Fibroblast of skin of right quadriceps (primary cell): ENCODE measurements at places on chromosomes 7 and 10.
A peak's percentile ranks its signal among the peaks of the same experiment; 100 is the strongest.

DNA sequence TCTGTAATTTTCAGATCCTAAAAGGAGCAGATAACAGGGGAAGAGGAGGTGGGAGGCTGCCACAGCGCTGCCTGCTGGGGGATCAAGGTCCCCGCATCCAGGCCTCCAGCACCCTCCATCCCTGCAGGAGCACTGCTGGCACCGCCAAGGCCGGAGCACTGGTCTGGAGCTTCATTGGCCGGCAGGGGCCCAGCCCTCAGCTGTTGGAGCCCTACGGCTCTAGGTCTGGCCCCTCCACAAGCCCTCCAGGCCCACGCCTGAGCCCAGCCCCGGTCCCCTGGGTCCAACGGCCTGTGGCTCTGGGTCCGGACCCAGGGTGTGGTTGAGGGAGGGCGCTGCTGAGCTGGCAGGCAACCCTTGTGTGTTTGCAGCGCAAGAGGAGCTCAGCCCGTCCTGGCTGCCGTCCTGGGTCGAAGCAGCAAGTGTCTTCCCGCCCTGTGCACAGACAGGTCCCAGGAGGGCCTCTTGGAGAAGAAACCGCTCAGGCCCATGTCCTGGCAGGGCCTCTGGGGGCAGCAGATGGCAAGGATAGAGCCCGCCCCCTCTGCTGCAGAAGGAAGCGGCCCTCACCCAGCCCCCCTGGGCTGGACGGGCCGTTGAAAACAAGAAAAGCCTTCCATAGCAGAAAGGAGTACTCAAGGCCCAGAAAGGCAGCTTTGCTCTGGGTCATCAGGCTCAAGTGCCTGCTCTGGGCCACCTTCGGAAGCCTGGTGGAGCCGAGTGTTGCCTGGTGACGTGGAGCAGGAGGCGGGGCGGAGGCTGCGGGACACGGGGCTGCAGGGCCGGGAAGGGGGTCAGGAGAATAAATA, 54.3 kb upstream of the TNRC18 start:
- DNase-seq: peak; percentile 25

DNA sequence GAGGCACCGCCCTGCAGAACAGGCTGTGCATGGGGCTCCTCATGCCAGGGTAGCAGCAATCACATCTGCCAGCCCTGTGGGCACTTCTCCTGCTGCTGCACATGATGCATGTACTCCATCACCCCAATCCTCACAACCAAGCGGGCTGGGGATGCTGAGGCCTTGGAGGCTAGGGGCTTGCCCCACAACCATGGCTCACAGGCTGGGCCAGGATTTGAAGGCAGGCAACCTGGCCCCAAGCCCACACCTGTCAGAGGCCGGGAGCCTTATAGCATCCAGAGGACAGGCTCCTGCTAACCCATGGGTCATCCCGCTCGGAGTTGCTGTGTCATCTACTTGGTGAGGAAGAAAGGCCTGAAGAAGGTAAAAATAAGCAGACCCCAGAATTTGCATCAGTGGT, 2.2 kb downstream of the POLM start:
- DNase-seq: no peak

GRCh38 chr7:91800389-91800788, 80.1 kb downstream of the MTERF1 start:
- no peak for DNase-seq

- DNase-seq: peak; percentile 26
These were observed 139.4 kb downstream of the TACC2 start for GRCh38 chr10:122128357-122128756.

DNA sequence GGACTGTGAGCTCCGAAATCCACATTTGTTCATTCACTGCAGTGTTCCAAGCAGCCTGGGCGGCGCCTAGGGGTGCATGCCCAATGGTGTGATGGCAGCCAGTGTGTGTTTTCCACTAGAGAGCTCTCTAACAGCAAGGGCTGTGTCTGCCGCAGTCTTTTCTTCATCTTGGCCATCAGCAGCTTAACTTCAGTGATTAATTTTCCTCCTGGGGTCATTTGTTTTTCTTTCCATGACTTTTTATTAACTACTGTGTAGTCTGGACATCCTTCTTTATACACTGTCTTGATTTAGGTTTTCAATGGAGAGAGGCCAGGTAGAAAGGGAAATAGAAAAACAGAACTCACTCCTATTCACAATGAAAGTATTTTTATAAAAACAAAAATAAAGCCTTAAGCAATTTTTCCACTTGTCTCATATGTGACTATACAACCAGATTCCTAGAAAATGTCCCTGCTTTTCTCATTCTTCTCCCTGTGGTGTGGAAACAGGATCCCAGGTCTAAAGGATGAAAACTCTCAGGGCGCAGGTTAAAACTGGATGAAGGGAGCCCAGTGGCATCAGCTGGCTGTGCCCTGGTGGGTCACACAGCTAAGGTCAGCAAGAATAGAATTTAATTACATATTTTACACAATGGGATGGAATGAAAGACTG, 176.8 kb downstream of the PKD1L1 start:
- peak; percentile 58 for DNase-seq

- peak; percentile 97 for DNase-seq
These were observed 31.2 kb downstream of the PRTFDC1 start for GRCh38 chr10:24920907-24921881.

- DNase-seq: no peak
These were observed 94.8 kb downstream of the SORCS3 start for GRCh38 chr10:104735757-104736391.

DNA sequence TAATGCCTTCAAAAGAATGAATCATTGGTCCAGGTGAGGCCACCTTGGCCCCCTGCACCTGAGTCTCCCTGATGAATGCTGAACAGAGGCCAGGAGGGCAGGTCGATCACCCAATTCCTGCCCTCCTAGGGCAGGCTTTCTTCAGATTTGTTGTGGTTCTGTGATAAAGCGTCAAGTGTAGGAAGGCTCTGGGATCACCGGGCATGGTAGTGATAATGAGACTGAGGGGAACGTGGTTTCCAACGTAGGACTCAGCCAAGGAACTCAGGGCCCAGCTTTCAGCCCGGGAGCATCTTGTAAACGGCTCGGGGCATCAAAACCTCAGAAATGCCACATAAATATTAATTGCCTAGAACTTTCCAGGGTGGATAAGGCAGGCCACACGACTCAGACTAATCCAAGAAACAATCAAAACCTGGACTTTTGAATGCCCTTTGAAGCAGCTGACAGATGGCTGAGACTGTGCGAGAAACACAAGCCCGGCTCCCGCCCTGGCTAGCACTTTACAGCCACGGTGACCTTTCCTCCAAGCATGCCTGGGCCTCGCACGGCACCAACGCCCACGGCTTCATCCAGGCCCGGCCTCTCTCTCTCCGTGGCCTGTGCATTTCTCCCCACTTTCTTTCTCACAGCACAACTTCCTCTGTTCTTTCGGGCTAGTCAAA, 239.3 kb upstream of the GRB10 start:
- DNase-seq: no peak

- DNase-seq: peak; percentile 75
These were observed 35.4 kb downstream of the BNIP3 start for GRCh38 chr10:131946321-131946751.

- peak; percentile 46 for DNase-seq
These were observed 47.4 kb upstream of the COMTD1 start for GRCh38 chr10:75283078-75283670.

DNA sequence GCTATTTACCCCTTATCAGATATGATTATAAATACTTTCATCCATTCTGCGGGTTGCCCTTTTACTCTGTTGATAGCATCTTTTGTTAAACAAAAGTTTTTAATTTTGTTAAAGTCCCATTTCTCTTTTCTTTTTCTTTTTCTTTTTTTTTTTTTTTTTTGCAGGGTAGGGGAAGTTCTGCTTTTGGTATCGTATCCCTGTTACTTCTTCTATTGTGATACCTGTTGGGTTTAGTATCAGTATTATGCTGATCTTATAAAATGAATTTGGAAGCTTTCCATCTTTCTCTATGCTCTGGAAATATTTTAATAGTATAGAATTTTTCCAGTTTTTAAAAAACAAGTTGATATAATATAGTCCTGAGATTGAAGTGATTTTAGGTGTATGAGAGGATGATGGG, 6.0 kb downstream of the CCNJ start:
- DNase-seq: no peak

GRCh38 chr10:127119936-127120335, 76.5 kb downstream of the INSYN2A start:
- DNase-seq: no peak

DNA sequence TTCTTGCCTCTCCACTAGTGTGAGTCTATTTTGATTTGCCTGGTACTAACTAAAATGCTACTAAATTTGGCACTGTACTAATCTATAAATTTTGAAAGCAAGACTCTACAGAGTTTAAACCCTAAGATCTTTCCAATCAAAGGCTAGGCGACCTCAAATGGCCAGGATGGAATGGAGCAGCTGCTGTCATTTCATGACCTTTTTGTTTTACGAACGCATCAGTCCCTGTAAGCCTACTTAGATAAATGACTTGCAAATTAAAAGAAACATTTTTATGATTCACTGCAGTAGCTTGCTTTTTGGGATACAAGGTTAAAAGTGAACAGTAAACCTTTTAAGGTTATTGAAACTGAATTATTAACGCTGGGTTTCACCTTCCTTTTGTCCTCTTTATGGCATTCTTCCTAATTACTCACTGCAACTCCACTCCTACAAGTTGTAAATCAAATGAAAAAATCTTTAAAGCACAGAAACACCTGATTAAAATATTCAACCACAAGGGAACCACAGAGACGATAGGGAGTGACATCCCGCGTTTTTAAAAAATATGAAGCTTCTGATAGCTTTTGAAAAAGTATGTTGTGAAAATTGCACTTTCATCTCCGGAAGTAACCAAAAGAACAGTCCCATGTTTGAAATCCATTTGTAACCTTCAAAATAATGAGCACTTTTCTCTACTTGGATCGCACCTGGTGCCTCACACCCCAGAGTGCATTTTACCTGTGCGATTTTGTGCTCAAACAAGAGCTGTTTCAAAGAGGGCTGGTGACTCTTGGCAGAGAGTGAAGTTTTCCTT, 595.1 kb downstream of the PARD3 start:
- DNase-seq: no peak

DNA sequence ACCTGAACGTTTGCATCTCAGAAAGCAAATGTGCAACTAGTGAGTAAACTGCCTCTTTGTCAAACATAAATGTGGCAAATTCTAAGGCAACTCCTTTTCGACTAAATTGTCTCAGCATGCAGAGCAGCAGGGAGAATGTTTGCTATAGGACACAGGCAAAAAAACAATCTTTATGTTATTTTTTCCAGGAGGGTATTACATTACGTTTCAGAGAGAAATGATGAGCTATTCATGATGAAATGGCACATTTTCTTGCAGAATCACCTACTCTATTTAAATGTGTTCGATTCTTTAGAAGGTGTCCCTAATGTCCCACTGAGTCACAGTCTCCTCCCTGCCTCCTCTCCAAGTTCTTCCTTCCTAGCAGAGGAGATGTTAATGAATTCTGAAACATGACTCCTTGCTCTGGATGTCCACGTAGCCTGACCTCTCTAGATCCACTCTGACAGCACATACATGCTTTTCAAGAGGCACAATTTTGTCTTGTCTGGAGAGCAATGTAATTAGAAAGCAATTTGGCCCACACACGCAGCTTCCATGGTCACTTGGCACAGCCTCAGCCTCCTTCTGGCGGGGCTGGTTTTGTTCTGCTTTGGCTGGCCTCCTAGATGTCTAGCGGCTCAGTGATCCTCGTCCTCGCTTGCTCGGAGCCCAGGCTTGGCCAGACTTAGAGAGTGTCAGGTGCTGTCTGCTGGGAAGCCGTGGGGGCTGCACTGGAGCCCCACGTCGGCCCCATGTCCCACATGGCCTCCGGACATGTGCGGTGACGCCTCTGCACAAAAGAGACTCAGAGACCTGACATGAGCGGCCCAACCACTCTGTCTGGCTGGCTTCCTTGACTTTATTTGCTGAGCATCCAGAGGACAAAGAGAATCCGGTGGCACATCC, 125.7 kb upstream of the ZNF438 start:
- DNase-seq: peak; percentile 73

GRCh38 chr10:99788598-99789256, 6.3 kb downstream of the ABCC2 start:
- DNase-seq: peak; percentile 98

DNA sequence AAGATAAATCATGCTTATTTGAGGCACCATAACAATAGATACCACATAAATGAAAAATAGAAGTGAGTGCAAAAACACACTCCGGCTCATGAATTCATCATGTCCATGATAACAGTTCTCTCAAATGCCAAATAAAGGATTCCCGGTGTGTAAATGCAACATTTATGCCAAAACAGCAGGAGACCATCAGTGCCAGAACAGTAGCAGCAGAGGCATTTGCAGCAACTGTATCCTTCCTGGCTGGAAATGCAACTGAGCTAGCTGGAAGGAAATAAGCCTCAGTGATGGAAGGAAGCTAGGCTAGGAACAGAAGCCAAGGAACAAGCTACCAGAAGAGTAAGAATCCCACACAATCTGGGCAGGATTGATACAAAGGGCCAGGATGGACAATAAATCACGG, 79.9 kb upstream of the THSD7A start:
- DNase-seq: no peak
